Activated T-cell treated with anti-CD3 and anti-CD28 coated beads, Interleukin-2, amount 50 U/mL, for 72 hours (primary cell): ENCODE measurements at places on chromosomes 2 and 18.

- DNase-seq = no peak
These were observed 726.8 kb upstream of the DDX18 start for GRCh38 chr2:117087535-117088291.

GRCh38 chr2:60602828-60603532 is 49.5 kb upstream of the BCL11A start:
- no peak for DNase-seq

GRCh38 chr2:196917802-196918201 is 8.7 kb downstream of the PGAP1 start:
- no peak for DNase-seq

GRCh38 chr18:10142496-10143160 is 228.8 kb downstream of the VAPA start:
- DNase-seq = no peak

DNA sequence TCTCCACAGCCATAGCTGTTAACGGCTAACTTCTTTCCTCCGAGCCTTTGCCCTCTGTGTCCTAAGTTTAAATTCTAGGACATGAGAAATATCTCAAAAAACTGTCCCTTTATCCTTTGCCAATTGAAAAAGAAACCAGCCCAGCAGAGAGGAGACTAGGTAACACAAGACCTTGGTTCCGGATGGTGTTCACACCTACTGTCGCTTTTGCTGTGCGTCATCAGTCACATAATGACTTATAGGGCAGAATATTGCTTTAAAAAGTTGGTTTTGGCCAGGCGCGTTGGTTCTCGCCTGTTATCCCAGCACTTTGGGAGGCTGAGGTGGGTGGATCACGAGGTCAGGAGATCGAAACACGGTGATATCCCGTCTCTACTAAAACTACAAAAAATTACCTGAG is 66.2 kb downstream of the SP3 start:
- no peak for DNase-seq

DNA sequence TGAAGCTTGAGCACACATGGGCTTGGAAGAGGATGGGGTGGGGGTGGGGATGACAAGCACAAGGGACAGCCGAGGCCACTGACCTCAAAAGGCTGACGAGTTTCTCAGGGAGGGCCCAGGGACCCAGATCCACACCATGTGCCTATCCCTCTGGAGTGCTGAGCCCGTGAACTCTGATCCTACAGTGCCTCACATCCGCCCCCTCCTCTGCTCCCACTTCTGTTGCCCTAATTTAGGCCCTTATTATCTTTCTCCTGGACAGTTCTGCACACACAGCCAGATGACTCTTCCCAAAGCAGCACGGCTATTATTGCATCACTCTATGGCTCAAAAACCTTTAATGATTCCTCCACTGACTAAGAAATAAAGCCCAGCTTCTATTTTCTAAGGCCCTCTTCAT is 24.8 kb downstream of the CYRIA start:
- no peak for DNase-seq

DNA sequence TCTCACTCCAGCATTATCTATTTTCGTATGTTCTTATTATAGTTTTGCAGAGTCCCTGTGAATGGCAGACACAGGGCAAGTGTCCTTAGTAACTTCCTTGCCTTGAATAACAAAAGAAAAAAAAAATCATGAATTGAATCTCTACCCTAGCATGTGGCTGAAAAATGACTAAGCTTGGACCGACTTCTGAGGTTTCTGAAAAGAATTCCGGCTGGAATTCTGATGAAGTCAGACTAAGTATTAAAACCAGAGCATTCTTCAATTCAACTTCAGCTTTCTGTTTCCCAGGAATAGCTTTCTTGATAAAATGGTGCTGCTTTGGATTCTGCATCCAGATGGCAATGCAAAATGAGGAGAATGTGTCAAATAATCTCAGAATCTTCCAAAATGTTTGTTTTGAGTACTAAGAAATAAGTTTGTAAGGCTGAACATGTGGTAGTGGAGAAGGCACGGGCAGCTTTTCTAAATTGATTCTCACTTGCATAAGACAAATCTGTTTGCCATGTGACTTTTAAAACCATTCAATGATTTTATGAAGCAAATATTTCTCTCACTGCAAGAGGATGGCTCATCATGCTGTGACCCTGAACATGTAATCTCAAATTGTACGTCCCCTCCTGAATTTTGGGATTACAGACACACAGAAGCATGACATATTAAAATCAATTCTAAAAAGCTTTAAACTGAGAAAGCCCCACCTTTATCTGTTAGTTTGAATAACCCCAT is 1462.8 kb upstream of the LRRTM1 start:
- DNase-seq = no peak
